ENCODE measurements at places on chromosomes 6 and 20.

- DNase-seq = no peak
Observed at GRCh38 chr20:31605902-31606803, 1.1 kb downstream of the ID1 start.

DNA sequence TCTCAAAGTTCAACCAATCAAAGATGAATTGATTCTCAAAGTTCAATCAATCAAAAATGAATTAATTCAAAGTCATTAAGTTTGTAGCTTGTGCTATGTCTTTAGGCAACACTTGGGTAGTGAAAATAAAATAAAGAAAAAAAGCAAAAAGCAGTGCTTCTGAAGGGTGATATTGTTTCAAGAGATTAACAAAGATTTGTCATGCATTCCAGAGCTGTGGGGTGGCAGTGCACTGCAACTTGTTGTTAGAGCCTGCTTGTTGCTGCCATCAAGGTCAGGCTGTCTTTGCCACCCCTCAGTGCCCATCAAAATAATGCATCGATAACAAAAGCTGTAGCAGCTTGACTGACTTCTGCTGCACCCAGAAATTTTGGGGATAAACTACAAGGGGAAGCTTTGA lies 128.6 kb downstream of the RNF144B start:
- no peak for DNase-seq

DNA sequence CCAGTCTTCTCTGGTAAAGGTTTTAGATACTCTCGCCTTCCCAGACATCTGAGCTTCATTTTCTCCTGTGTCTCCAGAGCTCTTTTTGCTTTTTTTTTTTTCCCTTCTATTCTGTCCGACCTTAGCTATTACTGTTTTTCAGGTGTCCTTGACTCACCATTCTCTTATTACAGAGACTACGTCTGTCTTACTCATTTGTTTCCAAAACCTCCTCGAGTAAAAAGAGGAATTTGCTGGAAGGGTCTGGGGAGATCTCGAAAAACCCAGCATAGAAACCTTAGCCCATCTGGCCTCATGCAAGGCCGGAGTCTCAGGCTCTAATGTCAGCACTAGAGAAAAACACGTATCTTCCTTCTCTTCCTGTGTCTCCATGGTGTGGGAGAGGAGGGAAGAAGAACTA lies 109.2 kb upstream of the CARMIL1 start:
- no peak for DNase-seq

- DNase-seq = no peak
Observed at GRCh38 chr6:96299525-96299924, 222.1 kb upstream of the UFL1 start.

GRCh38 chr6:137645850-137646249 lies 151.7 kb upstream of the OLIG3 start:
- DNase-seq = no peak

DNA sequence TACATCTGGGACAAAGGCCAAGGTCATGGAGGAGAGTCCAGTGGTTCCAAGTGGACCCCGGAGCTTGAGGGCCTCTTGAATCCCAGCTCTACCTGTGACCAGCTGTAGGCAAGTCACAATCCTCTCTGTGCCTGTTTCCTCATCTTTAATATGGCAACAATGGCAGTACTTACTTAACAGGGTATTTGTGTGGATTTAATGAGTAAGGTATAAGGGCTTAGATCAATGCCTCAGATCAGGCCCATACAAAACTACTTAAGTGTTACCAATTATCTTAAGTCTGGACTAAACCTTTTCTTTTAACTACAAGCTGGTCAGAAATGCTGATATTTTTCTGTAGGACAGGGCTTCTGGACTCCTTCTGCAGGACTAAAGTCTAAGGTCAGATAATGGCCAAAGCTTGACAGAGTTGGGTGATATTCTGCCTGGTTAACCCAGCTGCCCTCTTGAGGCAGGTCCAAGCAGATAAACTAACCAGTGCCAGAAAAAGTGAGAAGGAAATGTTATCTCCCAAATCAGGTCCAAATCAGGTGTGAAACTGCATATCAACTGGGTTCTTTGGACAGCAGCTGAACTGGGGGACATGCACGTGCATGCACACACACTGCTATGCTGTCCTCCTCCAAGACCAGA lies 2.2 kb downstream of the SULF2 start:
- DNase-seq = no peak

GRCh38 chr6:52574709-52575501 lies 2.0 kb downstream of the TRAM2 start:
- no peak for DNase-seq

DNA sequence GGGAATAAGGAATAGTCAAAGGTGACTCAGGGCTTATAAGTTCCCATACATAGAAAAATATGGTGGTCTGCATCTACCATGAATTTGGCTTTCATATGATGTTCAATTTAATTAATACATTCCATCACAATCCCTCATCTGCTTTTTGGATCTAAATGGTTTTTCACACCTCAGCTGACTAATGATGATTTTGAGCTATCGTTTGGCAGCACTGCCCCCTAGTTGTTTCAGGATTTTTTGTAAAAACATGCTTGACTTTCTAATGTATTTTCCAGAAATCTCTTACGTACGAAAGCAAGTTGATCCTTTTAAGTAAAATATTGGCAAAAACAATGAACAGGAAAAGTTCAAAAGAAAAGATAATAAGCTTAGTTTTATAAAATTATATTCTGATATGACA lies 408.6 kb upstream of the ADGRB3 start:
- DNase-seq = no peak

GRCh38 chr20:50868509-50869495 lies 62.4 kb downstream of the ADNP start:
- no peak for DNase-seq

DNA sequence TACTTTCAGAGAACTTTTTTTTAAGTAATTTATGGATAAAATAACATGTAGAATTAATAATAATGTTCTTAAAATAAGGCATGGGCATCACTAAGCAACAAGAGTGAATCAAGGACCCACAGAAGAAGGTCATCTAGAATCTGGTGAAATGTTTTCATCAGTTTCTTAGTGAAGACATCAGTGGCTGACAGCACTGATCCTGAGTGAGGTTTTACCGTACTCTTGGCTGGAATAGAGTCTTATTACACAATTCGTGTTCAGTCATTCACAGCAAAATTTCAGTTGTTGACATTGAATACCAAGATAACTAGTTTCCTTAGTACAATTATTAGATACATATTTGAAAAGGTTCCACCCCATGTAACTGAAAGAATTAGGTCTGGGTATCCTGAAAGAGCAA lies 140.4 kb downstream of the C6orf58 start:
- no peak for DNase-seq

DNA sequence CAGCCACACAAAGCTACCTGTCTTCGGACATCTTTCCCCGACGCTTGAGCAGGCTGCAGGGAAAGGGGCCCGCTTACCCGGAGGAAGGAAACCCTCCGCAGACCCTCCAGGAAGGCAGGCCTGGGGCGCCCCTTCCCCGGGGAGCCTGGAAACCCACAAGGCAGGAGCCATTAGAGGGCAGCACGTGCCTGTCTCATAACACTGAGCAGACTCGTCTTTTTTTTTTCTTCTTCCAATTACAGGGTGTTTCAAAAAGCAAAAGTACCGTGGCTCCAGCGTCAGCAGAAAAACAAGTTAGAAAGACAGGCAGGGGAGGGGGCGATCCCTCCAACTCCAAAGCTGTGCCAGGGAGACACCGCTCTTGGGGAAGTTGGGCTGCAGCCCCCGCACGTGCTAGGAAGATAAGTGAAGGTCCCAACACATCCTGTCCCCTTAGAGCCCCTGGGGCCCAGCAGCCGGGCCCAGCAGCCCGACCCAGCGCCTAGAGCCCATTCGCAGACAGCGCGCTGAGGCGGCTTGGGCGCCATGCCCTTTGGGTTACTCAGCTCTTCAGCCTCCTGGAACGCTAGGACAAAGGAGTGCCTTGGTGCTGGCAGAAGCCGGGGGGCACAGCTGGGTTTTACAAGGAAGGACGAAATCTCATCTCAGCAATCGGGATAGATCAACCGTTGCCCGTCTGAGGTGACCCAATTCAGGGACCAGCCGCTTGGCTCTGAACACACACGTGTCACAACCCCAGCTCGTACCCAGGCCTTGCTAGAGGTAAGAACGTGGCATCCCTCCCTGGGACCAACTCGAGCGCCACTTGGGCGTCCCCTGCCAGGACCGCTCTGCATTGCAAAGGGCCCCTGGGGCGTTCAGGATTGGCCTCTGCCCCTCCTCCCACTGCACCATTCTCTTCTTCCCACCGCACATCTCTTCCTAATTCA lies 136.3 kb downstream of the LY86 start:
- peak; percentile 8 for DNase-seq

DNA sequence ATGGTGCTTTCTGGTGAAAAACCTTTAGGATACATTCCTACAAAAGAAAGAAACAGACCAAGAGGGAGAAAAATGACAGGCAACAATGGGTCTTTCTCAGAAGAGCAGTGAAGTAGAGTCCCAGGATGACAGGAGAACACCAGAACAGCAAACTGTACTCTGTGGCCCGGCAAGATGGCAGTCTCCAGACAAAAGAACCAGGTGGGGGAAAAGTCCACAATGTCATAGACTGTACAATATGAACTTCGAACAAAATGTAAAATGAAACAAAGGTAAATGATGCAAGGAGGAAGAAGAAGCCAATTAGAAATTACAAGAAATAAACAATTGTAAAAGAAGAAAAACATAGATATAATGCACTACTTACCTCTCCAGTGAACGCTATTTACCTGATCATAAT lies 23.2 kb upstream of the HSF2 start:
- DNase-seq = no peak

GRCh38 chr6:126723541-126724170 lies 383.7 kb downstream of the CENPW start:
- no peak for DNase-seq

DNA sequence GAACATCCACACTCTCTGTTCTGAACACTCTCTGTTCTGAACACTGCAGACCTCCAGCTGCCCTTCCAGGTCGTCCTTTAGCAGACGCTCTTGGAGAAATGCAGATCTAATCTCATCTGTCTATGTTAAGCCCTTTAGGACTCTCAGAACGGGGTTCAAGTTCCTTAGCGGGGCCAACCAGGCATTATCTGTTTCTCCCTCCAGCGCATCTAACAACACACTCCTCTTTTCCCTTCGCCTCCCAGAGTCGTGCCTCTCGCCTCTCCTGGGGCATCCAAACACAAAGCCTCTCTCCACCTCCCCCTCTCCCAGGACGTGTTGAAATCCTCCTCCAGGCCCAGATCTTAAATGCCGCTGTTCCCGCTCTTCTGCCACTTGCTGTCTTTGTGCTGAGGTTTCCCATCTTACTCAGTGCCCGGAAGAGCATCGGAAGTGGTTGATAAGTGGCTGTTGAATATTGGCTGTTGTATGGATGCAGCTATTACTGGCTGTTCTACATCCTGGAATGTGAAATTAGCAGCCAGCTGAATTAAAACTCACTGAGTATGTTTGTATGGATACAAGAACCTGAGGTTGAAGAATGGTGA lies 108.4 kb upstream of the GGTLC1 start:
- no peak for DNase-seq

DNA sequence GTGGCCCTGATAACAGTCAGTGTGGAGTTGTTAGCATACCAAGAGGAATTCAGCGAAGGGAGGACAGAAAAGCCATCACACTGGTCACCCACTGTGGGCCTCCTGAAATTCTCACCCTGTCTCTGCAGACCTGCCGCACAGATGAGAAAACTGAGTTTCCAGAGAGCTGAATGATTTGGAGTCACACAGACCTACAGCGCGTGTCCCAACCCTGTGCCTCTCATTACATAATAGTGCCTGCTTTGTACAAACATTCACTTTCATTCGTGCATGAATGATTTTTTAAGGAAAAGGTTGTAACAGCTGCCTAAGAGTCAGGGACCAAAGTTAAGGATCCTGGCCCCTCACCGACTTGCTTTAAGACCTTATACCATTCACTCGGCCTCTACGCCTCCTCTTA lies 62.7 kb downstream of the THBS2 start:
- no peak for DNase-seq

DNA sequence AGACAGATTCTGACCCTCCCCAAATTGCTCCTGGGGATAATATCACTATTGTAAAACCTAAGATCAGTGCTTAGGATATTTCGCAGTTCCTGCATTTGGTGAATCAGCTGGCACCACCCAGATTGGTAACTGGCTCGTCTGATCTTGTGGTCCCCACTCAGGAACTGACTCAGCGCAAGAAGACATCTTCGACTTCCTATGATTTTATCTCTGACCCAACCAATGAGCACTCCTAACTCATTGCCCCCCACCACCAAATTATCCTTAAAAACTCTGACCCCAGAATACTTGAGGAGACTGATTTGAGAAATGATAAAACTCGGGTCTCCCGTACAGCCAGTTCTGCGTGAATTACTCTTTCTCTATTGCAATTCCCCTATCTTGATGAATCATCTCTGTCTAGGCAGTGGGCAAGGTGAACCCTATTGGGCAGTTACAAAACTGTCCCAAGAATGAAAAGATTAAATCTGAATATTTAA lies 55.7 kb upstream of the PRND start:
- DNase-seq = no peak

GRCh38 chr6:129476810-129477209 lies 233.2 kb downstream of the ARHGAP18 start:
- DNase-seq = no peak

DNA sequence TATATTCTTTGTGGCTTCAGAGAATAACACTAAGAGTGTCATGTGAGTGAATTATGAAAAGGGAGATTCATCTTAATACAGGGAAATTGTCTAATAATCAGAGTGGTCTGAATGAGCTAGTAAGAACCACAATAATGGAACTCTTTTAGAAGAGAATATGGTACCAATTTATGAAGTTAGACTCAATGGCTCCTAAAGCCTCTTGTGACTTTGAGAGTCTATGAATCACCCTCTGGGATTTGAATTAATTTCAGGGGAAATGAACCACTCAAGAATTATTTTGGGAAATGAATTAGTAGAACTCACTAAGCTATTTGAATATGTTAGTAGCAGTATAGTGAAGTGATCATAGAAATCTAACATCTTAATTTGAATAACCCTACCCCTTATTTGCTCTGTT lies 14.3 kb downstream of the PCMT1 start:
- no peak for DNase-seq

GRCh38 chr20:44924541-44924940 lies 14.7 kb downstream of the PABPC1L start:
- DNase-seq = no peak

- DNase-seq = no peak
Observed at GRCh38 chr20:20856306-20856705, 143.9 kb upstream of the RALGAPA2 start.

DNA sequence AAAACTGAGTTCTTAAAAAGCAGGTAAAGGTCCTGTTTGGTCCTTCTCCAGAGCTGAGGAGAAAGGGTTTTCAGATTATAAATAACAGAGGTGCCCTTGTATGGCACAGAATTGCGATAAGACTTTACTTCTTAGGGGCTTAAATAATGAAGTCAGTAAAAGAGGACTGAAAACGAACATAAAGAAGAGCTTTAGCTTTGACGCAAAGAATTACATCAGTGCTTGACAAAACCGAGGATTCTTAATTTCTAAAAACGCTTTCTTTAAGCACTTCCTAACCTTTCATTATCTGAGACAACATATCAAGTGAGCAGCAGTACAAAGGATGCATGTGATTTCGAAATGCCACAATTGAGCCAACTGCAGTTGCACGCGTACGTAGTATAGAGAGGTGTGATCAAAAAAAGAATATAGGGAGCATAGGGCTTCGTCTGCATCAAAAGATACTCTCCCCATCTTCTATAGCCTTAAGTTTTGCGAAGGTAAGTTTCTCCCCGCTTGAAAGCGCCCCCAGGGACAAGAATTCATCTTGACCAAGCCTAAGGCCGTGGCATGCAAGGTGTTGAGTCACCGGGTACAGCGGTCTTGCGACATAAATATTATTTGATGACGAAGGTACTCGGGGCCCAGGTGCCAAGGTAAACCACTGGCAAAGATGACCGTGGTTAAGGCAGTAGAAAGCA lies 778 bp upstream of the LOC128125822 start:
- DNase-seq = no peak

GRCh38 chr6:106380407-106380806 lies 19.9 kb downstream of the CRYBG1 start:
- DNase-seq = no peak

- no peak for DNase-seq
Observed at GRCh38 chr6:11428895-11429294, 108.7 kb upstream of the TMEM170B start.

Measured in stimulated activated CD4-positive, alpha-beta T cell treated with anti-CD3 and anti-CD28 coated beads, Interleukin-1b, Interleukin-23, amount 100 ng/mL, for 1 hour (primary cell).